NCI-H526 (cell line): ENCODE measurements at places on chromosomes 2 and 18.
A peak's percentile ranks its signal among the peaks of the same experiment; 100 is the strongest.

- DNase-seq, result peak; percentile 29
Observed at GRCh38 chr2:18311420-18312195, 248.8 kb downstream of the RDH14 start.

DNA sequence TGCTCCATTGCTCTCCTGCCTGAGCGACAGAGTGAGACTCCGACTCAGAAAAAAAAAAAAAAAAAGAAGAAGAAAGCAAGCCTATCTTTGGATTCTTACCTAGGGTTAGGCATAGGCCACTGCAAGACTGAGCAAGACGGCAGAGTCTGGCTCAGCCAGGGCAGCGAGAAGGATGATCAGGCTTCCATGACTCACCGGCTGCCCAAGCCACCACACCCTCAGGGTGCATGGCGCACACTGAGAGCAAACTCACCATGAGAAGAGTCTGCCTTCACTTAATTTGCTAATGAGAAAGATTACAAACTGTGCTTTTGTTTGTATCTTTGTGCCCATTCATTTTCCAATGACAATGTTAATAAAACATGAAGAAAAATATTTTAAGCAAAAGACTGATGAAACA, 8.2 kb downstream of the FAM110C start:
- no peak for DNase-seq

GRCh38 chr2:25454824-25455611, 113.3 kb upstream of the DNMT3A start:
- no peak for DNase-seq

DNA sequence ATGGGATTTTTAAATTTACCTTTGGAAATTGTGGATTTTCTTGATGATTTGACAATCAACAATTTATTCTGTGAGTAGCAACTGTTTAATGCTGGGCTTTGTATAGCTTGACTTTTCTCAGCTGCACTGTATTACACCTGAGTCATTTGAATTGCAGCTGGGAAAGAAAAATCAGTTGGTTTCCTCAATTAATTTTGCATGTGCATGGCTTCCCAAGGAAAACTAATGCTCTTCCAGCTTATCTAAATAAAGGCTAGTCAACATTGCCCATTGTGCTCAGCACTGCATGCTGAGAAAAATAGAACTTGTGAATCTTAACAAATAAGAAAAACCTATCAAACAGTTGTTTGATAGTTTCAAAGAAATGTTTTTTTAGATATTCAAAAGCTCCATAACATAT, 268.3 kb upstream of the CDH20 start:
- DNase-seq, result peak; percentile 73

- no peak for DNase-seq
Observed at GRCh38 chr2:240878341-240878936, 9.8 kb downstream of the AGXT start.

DNA sequence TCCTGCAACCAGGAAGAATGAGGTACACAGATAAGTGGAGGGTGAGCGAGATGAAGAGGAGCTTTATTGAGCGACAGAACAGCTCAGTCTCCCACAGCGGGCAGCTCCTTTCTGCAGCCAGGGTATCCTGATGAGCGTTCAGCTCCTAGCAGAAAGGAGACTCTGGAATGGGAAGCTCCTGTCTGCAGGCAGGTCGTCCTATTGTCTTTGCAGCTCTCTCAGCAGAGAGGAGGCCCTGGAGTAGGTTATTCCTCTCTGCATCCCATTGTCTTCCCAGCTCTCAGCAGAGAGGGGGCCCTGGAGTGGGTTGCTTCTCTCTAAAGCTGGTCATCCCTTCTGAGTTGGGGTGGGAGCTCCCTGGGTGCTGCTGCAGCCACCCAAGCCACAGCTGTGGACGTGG, 41.2 kb downstream of the TAF1B start:
- DNase-seq, result no peak

GRCh38 chr2:70659551-70659950, 105.9 kb upstream of the TGFA start:
- DNase-seq, result no peak

GRCh38 chr2:32863803-32864202, 83.0 kb upstream of the LTBP1 start:
- DNase-seq, result no peak

DNA sequence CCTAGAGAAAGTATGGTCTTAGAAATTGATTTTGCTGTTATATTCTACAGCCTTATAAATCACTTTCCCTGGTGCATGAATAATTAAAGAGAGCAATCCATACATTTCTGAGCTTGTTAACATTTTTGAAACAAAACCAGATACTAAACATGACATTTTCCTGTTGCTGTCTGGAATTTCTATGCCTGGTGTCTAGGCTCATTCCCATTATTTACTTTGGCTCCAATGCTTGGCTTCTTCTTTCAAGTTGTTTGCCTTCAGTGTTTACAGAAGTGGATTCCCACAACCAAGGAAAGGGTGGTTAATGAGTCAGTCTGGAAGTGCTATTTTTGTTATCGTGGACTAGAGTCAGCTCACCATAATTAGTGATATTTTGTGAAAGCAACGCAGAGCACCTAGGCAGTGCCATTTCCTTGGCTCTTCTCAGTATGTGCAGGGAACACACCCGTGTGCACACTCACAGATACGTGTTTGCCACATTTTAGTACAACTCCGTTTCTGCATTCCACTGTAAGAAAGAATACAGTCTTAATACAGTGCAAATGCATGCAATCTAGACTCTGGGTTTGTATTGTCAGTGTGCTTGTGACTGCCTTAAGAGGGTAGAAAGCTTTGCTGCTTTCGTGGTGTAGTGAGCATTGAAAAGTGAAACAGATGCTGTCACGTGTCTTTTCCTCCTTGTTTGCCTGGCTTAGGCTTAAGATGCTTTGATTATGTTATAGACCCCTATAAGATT, 185.0 kb upstream of the RASGRP3 start:
- DNase-seq, result no peak

GRCh38 chr2:192148620-192149321, 46.0 kb downstream of the TMEFF2 start:
- DNase-seq, result no peak

DNA sequence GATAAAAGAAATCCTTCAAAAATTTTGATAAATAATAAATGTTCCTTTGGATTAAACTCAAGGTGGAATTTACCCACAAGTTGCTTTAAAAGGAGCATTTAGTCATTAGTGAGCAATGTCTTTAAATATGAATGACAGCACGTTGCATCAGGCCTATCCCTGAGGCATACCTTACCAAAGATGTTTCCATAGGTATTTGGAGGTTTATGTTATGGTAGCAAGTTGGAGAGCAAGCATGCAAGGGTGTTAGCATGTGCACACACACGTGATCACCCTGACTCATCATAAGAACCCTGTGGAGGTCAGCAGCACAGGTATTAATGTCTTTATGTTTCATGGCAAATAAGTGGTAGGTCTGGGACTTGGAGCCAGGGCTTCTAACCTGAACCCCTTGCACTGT, 159.9 kb downstream of the ACTR3 start:
- DNase-seq, result no peak

DNA sequence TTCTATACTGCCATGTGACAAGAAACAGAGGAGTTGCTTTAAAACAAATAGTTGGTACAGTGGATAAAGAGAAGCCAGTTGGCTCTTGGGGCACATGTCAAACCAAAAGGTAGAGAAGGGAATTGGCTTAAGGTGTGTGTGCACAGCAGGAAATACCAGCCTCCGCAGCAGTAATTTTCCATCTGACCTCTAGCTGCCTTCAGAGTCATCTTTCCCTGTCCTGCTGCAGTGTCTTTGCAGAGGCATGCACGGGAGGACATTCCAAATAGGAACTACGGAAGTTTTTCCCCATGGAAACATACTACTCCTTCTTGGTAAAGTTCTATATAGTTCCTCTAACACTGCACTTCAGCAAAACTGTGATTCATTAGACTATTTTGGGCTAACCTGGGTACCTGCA, 99.5 kb downstream of the RAB3GAP1 start:
- no peak for DNase-seq

- DNase-seq, result no peak
Observed at GRCh38 chr2:182055993-182056392, 70.3 kb downstream of the PPP1R1C start.

DNA sequence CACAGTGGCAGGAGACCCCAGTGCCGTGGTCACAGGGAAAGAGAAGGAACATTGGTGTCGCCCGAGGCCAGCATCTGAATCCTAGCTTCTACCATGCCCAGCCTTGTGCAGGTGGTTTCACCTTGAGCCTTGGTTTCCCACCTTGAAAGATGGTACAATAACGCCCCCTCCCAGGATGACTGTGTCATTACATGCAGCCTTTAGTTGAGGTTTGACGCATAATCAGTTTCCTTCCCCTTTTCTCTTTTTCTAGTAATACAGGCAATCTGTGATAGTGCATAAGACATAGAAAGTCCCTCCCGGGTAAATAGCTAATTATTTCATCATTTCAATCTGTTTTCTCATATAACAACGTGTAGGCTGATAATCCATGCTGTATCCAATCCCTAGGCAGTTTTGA, 29.8 kb upstream of the ZNF407 start:
- DNase-seq, result no peak

DNA sequence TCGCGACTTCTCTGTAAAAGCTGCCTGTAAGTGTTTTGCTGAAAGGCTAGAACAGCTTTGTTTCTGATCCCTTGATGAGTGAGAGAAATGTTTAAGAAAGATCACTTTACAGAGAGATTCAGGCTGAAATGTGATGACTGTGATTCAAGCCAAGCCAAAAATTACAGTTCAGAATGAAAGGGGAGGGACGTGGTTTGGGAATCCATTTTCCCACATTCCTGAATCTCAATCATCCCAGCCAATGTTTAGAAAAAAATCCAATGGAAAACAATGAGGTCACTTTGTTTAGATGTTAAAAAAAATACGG, 416.7 kb downstream of the ARHGAP15 start:
- no peak for DNase-seq

DNA sequence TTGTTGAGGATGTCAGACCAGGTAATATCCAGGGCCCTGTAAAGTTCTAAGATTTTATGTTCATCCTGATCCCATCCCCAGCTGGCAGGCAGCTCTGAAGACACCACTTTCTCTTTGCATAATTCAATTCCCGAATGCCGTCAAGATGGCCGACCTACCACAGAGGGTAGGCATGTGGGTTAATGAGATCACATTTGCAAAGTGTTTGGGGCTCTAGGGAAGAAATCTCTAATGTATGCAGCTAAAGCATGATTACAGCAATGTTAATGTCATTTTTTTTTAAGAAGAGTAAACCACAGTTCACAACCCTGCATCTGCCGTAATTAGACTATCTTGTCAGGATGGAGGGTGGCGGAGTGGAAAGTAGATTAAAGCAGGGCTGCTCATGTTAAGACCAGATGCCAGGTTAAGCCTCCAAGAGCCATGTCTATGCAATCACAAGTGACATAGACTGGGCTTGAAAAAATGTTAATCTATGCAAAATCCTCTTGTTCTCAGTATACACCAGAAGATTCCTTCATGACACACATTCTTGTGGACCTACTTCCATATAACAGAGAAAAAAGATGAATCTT, 131.4 kb downstream of the ALK start:
- DNase-seq, result no peak
